ENCODE measurements at places on chromosomes 6 and 20.

DNA sequence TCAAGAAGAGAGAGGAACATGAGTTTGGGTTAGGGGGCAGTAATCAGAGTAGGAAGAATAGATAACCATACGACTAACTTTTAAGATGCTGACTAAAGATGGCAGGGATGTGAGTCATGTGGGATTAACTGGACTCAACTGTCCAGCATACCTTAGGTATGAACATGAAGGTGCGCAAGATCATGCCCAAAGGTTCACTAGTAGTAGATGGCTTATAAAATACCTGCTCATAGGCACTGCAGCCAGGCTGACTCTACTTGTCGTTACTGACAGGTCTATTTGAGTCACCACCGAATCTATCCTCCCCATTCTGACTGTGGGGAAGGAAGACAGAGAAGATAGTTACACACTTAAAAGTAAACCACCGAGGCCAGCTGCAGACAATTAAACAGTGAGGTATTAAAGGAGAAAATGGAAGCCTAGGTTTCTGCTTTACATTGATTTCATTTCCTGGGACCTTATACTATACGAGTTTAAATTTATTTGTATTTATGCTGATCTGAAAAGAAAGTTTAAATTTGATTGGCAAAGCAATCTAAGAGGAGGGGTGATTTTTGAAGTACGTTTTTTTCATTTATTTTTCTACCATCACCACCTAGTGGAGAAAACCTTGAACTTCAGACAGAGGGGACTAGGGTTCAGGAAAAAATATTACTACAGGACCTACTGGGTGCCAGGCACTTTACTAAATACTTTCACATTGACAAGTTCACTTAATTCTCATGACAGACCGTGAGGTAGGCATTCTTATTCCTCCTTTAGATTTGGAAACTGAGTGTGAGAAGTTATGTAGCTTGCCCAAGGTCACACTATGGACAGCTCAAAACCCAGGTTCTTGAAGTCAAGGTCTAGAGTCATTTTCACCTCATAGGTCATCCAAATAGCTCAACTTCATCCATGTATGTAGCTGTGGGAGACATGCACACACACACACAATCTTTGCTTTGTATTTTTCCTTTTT, 4.0 kb upstream of the WRNIP1 start:
- no peak for DNase-seq

- no peak for DNase-seq
Observed at GRCh38 chr20:46915575-46916257, 21.1 kb downstream of the EYA2 start.

DNA sequence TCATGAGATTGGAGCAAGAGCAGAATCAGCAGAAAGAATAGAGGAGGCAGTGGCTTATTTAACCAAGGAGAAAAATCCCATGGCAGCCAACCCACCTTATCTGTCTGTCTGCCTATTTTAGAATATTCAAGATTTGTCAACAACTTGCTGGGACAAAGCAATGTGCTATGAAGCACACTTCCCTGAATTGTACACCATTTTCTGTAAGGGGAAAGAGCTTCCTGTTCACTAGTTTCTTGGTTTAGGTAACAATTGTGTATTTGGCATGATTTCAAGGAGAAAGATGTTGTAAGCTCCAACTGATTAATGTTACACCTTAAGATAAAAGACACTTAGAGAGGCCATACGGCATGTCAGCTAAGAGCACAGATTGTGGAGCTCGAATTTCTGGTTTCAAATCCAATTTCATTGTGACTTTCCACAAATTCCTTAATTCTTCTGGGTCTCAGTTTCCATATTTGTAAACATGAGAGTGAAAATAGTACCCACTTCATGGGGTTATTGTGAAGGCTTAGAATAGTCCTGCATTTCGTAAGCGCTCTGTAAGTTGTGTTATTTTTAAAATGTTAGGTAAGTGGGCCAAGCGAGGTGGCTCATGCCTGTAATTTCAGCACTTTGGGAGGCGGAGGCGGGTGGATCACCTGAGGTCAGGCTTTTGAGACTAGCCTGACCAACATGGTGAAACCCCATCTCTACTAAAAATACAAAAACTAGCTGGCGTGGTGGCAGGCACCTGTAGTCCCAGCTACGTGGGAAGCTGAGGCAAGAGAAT, 4.8 kb upstream of the MUC22 start:
- no peak for DNase-seq

DNA sequence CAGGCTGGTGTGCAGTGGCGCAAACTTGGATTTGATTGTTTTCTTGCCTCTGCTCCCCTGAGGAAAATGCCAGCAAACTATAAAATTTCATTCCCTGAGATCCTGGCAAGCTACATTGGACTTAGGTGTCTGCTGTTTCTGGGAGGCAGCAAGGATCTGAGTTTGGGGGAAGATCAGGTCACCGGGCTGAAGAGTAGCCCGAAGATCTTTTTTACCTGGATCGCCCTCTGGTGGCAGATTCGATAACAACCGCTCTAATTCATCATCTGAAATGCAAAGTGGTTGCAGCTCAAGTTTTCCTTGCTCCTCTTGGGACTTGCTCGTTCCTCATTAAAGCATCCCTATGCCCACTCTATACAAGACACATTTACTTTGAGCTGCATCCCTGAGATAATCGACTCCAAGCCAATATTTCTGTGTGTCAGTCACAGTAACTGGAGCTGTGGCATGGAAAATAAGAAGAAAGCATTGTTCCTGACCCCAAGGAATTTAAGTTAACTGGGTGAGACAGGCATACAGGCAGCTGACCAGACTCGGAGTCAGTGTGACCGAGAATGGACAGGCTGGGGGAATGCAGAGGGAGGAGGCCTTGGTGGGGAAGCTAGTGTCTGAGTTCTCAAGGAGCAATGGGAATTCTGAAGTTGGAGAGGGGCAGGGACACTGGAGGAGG, 131.8 kb upstream of the PROKR2 start:
- DNase-seq: peak; percentile 30

DNA sequence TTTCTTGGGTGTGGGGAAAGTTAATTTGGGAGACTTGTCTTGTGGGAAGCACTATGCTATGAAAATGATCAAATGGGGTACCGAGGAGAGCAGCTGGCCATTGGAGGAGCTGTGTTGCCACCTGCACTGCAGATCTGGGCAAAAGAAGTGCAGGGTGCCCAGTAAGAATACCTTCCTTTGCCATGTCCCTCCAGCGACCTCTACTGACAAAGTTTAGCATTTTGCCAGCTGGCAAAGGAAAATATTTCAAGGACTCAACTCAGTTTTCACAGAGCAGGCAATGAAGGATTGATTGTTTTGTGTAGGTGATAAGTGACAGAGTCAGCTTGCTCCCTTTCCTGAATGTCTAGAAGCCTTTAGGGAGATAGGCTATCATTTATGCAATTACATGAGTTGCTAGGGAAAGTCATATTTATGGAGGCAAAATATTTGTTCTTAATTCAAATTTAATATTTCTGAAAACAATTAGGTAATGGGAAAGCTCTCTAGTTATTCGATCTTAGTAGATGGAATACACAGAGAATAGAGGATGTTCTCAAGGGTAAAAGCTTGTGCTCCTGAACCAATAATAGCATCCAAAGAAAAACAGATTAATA, 118.4 kb downstream of the FARS2 start:
- DNase-seq: no peak

- DNase-seq: no peak
Observed at GRCh38 chr6:51814418-51814817, 273.0 kb downstream of the PKHD1 start.

DNA sequence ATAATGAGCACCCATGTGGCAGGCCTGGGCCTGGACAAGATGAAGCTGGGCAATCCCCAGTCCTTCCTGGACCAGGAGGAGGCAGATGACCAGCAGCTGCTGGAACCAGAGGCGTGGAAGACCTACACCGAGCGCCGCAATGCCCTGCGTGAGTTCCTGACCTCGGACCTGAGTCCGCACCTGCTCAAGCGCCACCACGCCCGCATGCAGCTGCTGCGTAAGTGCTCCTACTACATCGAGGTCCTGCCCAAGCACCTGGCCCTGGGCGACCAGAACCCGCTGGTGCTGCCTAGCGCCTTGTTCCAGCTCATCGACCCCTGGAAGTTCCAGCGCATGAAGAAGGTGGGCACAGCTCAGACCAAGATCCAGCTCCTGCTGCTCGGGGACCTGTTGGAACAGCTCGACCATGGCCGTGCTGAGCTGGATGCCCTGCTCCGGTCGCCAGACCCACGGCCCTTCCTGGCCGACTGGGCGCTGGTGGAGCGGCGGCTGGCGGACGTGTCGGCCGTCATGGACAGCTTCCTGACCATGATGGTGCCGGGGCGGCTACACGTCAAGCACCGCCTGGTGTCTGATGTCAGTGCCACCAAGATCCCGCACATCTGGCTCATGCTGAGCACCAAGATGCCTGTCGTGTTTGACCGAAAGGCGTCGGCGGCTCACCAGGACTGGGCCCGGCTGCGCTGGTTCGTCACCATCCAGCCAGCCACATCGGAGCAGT, 1.9 kb downstream of the FNDC11 start:
- DNase-seq: no peak

DNA sequence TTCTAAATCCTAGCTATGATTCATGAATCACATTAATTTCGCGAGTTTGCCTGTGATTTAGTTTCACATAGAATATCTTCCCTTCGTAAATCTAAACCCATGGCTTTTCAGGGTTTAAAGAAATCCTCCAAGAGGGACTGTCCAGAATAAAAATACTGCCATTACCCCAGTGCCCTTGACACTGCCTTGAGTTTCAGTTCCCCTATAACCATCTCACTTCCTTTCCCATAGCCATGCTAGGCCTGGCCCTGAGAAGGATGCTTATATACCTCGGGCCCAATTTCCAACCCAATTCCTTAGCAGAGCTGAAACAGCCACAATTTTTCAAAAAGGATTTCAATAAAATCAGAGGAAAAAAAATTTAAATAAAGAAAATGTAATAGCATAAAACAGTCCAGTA, 697.3 kb downstream of the FRK start:
- DNase-seq: no peak

GRCh38 chr20:44942264-44942973, 17.8 kb downstream of the TOMM34 start:
- DNase-seq: no peak

GRCh38 chr20:54190217-54190616, 16.4 kb upstream of the CYP24A1 start:
- no peak for DNase-seq

GRCh38 chr20:43323592-43323991, 133.9 kb upstream of the PTPRT start:
- no peak for DNase-seq

GRCh38 chr6:41367700-41368099, 32.3 kb downstream of the NCR2 start:
- peak; percentile 60 for DNase-seq

DNA sequence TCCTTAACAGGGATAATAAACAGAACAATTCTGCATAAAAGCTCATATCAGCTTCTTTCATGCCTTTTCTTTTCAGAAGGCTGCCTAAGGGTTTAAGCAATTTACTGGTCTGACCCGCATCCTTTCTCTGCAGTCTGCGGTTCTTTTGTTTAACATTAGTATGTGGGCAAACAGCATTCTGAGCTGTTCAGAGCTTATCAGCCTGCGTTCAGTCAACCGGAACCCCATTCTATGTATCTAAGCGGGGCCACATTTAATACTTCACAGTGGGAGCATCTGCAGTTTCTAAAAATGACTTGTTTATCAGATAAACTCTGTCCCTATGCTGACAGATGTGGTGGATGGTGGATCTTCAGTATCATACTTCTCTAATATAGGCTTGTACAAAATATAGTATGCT, 758.9 kb upstream of the MMS22L start:
- no peak for DNase-seq

DNA sequence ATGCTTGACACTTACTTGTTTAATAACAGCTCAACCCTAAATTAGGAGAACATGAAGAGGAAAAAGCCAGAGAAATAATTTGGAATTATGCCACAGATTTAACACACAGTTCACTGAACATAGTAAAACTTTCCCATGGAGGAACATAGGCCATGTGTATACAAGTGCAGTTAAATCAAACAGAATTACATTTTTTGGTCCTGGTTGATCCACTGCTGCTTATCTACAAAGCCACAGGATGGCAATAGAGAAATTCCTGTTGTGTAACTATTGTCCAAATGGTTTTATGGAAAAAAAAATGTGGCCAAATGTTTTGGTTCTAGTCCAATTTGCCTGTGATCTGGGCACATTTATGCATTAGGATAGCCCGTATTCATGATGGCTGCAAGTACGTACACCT, 136.8 kb downstream of the ALDH8A1 start:
- no peak for DNase-seq

GRCh38 chr20:14826543-14827313, 489.3 kb upstream of the FLRT3 start:
- peak; percentile 23 for DNase-seq

DNA sequence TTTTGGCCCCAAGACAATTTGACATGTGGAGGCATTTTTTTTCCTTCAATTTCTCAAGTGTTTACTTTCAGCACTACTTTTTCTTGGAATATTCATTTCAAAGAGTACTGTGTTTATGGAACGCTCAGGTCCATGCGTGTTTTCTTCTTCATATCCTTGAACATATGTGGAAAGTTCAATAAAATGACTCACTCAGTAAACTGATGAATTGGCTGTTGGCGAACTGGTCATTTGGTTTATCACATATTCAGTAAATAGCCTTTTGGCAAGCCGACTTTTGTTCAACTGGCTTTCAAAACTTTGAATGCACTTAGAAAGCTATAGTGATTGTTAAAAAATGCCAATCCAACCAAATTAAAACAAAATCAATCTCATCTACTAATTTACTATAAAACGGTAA, 964.6 kb upstream of the SLC35B3 start:
- DNase-seq: no peak

DNA sequence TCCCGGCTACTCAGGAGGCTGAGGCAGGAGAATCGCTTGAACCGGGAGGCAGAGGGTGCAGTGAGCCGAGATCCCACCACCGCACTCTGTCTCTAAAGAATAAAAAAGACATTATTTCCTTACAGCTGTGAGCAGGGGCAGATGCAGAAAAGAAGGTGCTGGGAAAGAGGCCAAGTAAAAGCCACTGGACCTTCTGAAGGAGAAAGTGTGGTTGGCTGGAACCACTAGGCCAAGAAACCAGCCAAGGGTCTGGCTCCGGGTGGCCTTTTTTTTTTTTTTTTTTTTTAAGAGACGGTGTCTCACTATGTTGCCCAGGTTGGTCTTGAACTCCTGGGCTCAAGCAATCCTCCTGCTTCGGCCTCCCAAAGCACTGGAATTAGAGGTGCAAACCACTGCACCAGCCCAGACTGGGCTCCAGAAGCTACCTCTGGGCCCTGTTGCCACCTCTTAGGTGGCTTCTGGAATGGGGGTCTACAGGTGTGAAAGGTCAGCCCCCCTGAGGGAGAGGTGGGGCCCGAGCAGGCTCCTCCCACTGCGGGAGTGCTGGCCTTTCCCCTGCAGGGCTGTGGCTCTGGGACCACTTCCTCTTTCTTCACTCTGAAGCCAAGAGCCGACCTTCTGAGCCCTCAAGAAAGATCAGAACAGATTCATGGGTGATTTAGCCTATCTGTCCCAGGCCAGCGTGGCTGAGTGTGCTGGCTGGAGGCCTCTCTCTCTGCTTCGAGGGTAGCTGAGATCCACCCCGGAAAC, at the start of gene FGD2:
Gene FGD2, plus strand, starts transcription at position 595 of the 750 bp plus-strand sequence. CDS start 163 bp downstream, outside the sequence.
- DNase-seq: no peak

All from NCI-H2171 (cell line).